ENCODE measurements at places on chromosomes 16 and 17. TPM values are rescaled to one million over a fixed set of nuclear protein-coding genes. Genes with fewer than 3 reads are reported as not detected.
A peak's percentile ranks its signal among the peaks of the same experiment; 100 is the strongest.

The DUXB gene
- total RNA-seq = not detected

The KRTAP9-8 gene
- not detected for total RNA-seq

The CNEP1R1 gene
- total RNA-seq = 38.3 TPM

The SDR42E2 gene
- not detected for total RNA-seq

The RAB26 gene
- 0.48 TPM for total RNA-seq

The KLHL10 gene
- 1.7 TPM for total RNA-seq

The PLCG2 gene
- total RNA-seq = 29.9 TPM

The CNGB1 gene
- 0.72 TPM for total RNA-seq

The TCAP gene
- 0.24 TPM for total RNA-seq

The ZPBP2 gene
- total RNA-seq = 5.3 TPM

The CFAP97D1 gene
- 1.4 TPM for total RNA-seq

The PRSS33 gene
- 0.96 TPM for total RNA-seq

DNA sequence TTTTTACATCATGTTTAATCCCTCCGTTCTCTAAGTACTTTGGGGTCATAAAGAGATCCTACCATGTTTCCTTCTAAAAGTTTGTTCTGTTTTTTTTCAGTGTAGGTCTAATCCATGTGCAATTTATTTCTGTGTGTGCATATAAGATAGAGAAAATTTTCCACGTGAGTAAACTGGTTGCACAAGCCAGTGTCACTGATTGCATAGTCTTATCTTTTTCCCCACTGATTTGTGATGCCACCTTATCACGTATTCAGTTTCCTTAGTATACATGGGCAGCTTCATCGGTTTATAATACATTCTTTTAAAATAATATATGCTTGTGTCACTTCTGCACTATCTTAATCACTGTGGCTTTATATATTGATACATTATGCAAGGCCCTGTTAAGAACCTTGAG lies 49.2 kb downstream of the MRTFB start:
- no peak for DNase-seq

GRCh38 chr17:76641501-76641900 lies 2.1 kb downstream of the ST6GALNAC1 start:
- DNase-seq = peak; percentile 41

DNA sequence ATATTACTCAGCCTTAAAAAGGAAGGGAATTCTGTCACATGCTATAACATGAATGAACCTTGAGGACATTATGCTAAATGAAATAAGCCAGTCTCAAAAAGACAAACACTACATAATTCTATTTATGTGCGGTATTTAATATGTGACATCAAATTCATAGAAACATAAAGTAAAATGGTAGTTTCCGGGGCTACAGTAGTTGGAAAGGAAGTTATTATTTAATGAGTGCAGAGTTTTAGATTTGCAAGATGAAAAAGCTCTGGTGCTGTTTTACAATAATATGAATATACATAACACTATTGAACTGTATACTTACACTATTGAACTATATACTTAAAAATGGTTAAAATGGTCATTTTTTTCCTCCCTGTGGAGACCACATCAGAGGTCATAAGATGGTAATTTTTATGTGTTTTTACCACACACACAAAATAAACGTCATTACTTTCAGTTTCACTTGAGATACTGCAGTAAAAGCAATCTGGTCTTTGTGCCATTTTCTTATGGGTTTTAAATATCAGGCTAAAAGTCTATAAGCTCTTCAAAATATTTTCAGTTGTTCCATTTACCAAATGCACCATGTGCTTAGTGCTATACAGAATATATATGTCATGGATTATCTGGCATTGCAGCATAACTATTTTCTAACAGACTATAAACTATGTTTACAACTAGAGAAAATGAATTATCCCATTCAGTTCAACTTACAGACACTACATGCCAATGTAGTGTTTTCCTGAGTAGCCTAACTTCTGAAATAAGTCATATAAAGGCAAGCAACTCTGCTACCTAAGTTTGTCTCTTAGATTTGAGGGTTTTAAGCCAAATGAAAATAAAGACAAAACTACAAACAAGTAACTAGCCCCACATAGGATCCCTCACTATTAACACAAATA lies 90.9 kb downstream of the SPAG9 start:
- DNase-seq = peak; percentile 29

DNA sequence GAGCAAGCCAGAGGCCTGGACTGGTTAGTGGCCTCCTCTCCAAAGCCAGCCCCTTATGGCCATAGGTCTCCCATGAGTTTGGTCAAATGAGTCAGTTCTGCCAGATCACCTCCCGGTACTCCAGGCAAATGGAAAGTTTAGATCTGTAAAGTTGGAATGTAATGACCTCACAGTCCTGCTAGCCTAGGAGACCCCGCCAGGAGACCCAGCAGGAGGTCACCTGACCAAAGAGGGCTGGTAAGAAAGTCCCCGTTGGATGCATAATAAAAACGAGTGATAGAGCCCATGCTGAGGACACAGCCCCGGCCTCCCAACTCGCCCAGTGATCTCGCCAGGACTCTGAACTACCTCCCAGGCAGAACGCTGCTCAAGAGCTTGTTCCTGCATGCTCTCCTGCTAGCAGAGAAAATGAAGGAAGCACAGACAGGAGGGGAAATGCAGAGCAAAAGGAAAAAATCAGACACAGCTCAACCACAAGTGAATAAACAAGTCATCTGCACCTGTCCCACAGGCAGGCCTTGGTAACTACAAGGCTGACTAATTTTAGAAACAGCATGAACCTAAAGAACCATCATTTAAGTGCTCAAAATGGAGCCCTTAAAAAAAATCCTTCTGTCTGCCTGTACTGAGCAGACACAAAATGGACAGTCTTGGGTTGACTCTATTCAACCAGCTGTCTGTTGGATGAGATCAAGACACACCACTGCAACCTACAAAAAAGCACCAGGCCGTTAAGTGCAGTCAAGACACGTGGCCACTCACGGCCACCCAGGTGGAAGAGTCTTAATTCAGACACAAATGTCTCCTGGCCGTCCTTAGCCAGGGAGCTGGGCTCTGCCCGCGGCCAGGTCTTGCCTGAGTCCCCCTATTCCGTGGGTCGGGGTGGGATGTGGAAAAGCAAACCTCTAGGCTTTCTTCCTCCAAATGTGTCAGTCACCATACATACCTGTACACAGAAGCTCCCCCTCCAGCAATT lies 9.2 kb downstream of the CDIP1 start:
- peak; percentile 34 for DNase-seq

DNA sequence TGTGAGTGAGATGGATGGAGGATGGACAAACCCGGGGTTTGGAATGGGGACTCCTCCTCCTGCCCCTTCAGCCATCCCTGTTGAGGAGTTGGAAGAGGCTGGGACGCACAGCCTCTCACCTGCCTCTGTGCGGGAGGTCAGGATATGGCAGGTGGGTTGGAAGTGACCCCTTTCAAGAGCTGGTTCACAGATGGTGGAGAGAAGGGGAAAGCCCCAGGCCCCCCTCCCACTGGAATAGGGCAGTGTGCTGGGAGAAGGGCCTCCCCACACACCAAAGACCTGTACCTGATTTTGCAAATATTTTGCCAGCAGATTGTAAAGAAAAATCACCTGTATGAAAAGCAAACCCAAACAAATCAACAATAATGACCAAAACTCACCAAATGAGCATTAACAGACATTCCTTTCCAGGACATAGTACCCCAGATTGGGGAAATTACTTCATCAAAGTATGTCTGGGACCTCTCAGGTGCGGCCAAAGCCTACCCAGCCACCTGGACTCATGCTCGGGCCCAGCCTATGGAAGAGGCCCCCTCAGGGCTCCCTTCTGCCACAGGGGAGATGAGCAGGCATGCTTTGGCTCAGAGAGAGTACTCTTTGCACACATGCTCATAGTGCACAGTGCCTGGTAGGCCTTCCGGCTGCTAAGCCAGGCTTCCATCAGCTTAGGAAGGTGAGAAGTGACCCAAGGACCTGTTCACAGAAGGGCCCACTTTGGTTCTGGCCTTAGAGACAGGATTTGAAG lies 7.8 kb downstream of the SLC47A2 start:
- no peak for DNase-seq

DNA sequence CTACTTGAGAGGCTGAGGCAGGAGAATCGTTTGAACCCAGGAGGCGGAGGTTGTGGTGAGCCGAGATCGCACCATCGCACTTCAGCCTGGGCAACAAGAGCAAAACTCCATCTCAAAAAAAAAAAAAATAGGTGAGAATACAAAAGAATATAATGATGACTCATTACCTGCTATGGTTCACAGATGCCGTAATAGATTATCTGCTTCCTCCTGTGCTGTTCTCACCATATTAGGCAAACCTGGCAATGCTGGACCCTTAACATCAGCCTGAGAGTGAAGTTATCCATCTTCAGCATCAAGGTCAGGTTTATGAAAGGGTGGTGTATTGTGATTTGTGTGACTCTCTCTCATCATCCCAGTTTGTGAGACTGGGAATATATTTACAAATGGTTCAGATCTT lies 271.3 kb upstream of the CPHXL start:
- DNase-seq = no peak

GRCh38 chr17:57461082-57461481 lies 204.8 kb downstream of the MSI2 start:
- DNase-seq = no peak

DNA sequence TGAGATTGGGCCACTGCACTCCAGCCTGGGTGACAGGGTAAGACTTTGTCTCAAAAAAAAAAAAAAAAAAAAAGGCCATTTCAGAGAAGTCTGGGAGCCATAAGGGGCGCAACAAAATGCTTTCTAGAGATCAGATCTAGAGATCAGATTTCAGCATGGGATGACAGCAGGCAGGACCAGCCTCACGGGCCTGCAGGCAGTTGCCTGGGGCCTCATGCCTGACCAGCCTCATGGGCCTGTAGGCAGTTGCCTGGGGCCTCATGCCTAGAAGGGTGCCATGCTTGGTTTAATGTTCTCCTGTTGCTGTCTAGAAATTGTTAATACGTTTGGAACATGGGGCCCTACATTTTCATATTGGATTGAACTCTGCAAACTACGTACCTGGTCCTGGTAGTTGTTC lies 59.4 kb downstream of the MARF1 start:
- no peak for DNase-seq

- DNase-seq = no peak
These were observed 67.4 kb downstream of the SIAH1 start for GRCh38 chr16:48317614-48318315.

- no peak for DNase-seq
These were observed 3.7 kb downstream of the TIMP2 start for GRCh38 chr17:78921437-78921971.

- DNase-seq = no peak
These were observed 340.7 kb upstream of the DYNLRB2 start for GRCh38 chr16:80200079-80200478.

DNA sequence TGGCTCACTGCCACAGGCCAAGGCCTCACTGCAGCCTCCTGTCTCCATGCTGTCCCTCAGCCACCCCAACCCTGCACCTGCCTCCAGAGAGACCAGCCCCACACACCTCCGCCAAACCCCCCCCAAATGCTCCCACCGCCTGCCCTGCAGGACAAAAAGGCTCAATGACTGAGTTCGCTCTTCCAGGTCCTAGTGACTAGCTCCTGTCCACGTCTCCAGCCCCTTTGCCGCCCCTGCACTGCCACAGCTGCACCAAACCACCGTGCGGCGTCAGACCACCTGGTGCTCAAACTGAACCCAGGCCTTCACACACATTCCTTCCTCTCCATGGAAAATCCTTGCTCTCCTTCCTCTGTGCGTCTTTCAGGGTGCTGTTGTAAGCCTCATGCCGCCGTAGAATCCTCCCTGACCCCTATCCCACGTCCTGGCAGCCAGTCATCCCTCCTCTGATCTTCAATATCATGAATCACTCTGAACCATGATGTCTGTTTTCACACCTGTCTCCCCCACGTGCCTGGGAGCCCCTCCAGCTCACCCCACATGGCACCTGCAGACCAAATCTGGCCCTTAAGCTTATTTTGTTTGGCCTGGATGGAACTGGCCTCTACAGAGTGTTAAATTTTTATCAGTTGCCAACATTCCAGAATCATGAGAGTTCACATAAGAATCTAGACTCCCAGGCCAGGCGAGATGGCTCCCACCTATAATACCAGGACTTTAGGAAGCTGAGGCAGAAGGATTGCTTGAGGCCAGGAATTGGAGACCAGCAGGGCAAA lies 4.3 kb upstream of the GSG1L start:
- no peak for DNase-seq

DNA sequence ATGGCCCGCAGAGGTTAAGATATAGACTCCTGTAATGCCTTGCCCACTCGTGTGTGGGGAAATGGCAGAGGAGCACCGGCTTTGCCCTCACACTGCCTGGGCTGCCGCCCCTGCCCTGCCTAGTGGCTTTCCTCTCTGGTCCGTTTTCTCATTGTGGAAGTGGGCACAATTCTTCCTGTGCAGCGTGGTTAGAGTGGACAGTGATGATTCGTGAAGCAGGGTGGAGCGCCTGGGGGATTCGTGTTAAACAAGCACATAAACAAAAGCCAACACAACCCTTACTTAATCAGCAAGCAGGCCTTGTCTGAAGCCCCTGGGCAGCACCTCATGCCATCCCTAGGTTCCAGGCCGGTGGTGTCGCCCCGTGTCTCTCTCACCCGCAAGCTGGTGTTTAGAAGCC lies 269.7 kb downstream of the SEC14L1 start:
- no peak for DNase-seq

- no peak for DNase-seq
These were observed 10.3 kb upstream of the RARA start for GRCh38 chr17:40298726-40299125.

DNA sequence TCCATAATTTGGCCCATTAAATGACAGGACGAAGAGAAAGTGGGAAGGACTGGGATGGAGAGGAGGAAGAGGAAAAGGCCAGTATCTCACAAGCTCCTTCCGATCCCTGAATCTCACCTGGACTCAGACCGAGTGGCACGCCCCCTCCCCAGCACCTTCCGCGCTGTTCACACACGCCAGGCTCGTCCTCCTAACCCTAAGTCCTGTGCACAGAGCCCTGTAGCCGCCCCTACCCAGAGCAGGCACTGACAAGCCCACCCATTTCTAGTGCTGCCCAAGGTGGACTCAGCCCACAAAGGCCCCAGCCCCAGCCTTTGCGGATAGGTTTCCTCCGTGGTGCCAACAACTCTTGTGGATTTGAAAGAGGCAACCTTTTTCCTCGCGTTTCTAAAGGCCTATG lies 9.2 kb downstream of the HS3ST3B1 start:
- DNase-seq = no peak

DNA sequence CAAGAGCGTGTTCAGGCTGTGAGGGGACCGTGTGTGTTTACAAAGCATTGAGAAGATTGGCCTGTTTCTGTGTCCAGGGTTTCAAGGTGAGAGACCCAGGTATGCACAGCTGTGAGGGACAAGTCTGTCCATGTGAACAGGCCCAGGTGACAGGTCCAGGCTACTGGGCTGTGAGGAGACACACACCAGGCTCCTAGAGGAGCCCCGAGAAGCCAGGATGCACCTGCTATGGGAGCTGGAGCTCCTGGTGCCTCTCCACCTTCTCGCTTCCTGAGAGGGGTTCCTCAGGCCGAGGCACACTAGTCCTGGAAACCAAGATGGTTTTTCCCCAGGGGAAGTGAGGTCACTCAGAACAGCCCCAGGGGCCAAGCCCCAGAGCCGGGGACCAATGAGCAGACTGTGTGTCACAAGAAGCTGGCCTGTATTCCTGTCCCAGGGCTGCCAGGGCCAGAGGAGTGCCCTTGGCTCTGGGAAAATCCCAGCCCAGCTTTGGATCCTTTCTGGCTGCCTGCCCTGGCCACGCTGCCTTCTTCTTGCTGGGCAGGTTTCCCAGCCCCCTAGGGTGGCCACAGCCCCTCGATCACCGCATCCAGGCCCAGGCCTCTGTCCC lies 153.4 kb upstream of the PLCG2 start:
- no peak for DNase-seq
